Activated T-helper 1 cell treated with anti-CD3 and anti-CD28 coated beads, Interleukin-12 subunit alpha, Interleukin-12 subunit beta, Interleukin-2, Interleukin-4 antibody, amounts not matched to agents 30 ng/mL and 10 ng/mL and 1 ng/mL, durations not matched to agents 14 hours and 24 hours and 36 hours (primary cell): ENCODE measurements at places on chromosomes 3 and 15. TPM values are rescaled to one million over a fixed set of nuclear protein-coding genes. Genes with fewer than 3 reads are reported as not detected.

DNA sequence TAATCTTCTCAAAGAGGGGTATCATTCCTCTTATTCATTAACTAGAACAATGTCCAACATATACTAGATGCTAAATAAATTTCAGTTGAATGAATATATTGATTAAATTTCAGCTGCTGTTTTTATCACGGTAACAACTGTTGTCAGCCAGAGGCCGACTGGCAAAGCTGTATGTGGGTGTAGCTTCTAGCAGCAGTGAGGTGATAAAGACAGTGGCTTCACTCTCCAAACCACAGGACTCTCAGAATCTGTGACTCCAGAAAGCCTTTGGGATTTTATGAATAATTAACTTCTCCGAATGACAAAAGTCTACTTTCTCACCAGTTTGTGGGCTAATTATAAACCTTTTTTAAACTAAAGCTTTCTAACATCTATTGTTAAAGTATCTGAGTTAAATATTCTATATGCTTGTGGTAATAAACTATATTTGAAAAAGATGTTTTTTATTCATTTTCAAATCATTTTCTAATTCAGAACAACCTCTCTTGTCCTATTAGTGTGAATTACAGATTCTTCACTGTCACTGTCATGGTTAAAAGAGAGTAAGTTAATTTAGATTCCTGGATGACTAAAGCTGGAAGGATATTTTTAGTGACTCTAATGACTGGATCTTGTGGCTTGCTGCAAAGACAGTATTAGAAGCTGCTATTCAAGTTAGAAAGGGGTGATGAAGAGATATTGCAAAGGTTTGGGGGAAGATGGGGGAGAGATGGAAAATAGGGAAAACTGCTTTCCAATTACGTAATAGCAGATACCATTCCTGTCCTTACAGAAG is 796.4 kb upstream of the ARPP21 start:
- H3K27ac ChIP-seq = no peak overlapping the region
- no peaks in the 10 kb centered on the region for H3K4me1 ChIP-seq
- H3K27me3 ChIP-seq = no peaks in the 10 kb centered on the region

- no peaks in the 10 kb centered on the region for H3K36me3 ChIP-seq
- no peak for DNase-seq
- H3K27ac ChIP-seq = no peak overlapping the region
These were observed 16.7 kb downstream of the PTH1R start for GRCh38 chr3:46894256-46894655.

Gene BCL2A1
- total RNA-seq = 91.8 and 95.0 TPM in 2 replicates

- H3K27me3 ChIP-seq = peaks cover 14% of the 10 kb centered on the region
- H3K4me3 ChIP-seq = no peak overlapping the region
- H3K36me3 ChIP-seq = no peaks in the 10 kb centered on the region
- no peak for DNase-seq
These were observed 83.9 kb upstream of the CDIN1 start for GRCh38 chr15:36495456-36495991.

DNA sequence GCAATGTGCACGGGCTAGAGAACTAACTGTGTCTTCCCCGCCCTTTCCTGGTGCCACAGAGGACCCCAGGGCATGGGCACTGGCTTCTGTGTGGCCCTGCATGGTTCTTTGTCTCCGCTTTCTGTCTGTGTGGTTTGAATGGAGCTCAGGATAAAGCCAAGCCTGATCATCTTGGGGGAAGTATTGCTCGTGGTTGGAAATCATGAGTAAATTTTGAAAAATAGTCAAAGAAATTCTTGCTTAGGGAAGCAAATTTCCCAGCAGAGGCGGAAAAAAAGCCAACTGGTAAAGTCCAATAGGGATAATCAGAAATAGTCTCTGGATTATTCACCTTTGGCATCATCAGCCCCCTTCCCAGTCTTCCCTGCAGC is 55.4 kb downstream of the MAGEF1 start:
- no peaks in the 10 kb centered on the region for H3K36me3 ChIP-seq
- H3K27ac ChIP-seq = peak overlapping the region; percentile 62
- H3K27me3 ChIP-seq = no peaks in the 10 kb centered on the region
- H3K4me3 ChIP-seq = no peak overlapping the region
- peaks cover 16% of the 10 kb centered on the region for H3K4me1 ChIP-seq
